Stimulated activated CD4-positive, alpha-beta T cell treated with anti-CD3 and anti-CD28 coated beads, Interleukin-1b, Interleukin-23, amount 100 ng/mL, for 1 hour (primary cell): ENCODE measurements at places on chromosomes 3 and 15.

- DNase-seq = no peak
These were observed 29.3 kb upstream of the INSYN1 start for GRCh38 chr15:73782344-73782959.

GRCh38 chr15:61253186-61253585 lies 24.1 kb upstream of the RORA start:
- no peak for DNase-seq

- no peak for DNase-seq
These were observed 82.0 kb downstream of the DPPA2 start for GRCh38 chr3:109234300-109234699.

- no peak for DNase-seq
These were observed 326.3 kb downstream of the UACA start for GRCh38 chr15:70437089-70437488.

DNA sequence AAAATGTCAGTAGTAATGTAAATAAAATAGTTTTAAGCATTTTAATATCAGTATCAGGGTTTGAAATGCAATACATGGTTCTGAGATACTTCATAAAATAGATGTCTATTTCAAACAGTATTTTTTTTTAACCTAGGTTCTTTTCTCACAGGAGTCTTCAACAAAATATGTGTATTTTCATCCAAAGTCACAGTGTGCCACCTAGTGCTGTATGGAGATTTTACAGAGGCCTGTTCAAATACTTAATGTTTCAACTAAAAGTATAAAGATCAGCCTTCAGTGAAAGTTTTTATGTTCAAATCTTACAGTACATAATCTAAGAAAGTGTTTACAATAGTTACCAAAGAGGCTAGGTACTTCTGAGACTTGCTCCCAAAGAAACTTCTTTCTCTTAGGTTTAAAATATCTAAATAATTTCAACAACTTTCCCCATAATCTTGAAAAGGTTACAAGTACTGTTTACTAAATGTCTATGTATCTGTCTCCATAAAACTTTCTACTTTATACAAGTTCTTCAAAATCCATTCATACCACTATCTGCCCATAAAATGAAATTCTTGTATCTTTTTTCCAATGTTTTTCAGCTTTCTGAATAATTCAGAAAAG lies 38.3 kb downstream of the SCAPER start:
- DNase-seq = no peak

DNA sequence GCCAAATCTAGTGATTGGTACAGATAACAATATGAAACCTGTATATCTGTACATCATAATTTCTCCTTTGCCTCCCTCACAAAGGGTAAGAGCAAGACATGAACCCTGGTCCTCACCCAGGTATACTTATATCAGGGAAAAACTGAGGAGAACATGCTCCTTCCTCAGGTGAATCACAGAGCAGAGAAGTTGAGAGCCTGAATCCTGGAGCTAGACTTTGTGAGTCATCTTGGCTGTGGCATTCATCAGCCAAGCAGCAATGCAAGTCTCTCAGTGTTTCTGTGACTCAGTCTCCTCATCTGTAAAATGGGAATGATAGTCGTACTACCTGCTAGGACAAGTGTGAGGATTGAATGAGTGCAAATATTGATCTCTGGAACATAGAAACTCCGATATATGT lies 165.7 kb upstream of the ADAMTS9 start:
- no peak for DNase-seq

- no peak for DNase-seq
These were observed 126.7 kb downstream of the FOXB1 start for GRCh38 chr15:60130821-60131220.

DNA sequence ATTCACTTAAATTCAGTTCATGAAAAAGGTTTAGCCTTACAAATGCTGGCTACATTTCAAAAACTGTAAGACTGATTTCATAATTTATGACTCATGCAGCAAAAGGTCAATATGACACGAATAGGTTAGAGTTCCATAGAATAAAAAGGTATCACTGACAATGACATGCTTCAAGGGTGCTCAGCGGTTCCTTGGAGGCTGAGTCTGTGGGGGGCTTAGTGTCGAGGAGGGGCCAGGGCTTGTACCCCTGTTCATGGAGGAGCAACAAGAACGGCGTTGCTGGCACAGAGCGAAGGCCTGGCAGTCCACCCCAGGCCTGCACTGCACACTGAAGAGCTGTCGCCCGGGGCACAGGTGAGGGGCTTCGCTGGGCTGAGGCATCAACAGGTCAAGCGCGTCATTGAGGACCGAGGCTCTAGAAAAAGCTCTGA lies 174.2 kb downstream of the NR1D2 start:
- no peak for DNase-seq

DNA sequence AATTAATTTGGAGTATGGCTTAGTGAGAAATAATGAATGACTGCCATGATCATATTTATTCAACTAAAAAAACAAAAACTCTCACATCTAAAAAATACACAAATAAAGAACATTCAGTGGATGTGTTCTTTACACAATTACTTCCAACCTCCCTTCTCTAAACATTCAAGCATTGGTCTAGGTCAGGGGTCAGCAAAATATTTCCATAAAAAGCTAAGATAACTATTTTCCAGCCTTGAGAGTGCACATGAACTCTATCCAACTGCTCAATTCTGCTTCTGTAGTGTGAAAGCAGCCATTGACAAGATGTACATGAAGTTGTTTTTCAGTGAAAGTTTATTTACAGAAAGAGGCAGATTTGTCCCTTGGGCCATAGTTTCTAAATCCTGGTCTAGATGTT lies 406.3 kb downstream of the MAGI1 start:
- DNase-seq = no peak

DNA sequence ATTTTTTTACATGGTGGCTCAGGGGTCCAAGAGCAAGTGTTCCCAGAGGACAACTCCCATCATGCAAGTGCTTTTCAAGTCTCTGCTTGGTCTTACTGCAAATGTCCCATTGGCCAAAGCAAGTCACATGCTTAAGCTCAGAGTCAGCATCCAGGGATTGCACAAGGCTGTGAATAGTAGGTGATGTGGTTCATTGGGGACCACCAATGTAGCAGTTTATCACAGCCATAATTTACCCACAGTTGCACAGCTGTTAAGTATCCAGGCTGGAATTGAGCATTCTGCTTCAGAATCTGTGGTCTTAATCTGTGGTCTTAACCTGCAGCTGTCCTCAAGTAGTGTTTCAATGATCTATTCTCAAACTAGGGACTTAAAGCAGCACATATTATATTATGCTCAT lies 71.4 kb upstream of the PLCL2 start:
- no peak for DNase-seq

- DNase-seq = no peak
These were observed 96.6 kb downstream of the EFL1 start for GRCh38 chr15:82165948-82166376.

- DNase-seq = no peak
These were observed 20.2 kb upstream of the DIPK2A start for GRCh38 chr3:143951351-143951971.

DNA sequence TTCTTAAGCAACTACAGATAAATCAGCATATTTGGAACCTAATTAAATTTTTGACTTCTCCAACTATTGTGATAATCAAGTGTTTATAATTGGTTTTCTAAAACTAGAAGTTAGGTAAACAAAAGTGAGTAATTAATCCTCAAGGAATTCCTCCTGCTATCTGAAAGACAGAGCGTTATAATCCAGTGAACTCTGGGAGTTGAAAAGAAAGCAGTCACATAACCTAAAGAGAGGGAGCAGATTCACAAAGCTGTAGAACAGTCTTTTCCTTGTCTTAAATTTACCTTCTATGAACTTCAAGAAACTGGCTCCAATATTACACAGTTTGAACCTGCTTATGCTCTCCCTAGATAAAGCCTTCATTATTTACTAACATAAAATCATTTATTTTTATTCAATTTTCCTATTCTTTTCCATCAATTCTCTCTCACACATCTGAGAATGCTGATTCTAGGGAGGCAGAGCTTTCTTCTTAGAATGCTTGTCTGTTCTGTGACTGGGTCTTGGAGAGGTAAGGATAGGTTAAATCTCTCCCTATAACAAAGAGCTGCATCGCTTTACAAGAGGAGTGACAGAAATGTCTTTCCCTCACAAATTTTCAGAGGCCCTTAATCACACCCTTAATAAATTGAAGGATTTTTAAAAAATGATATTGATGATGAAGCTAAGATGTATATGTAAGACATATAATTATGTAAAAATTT lies 132.8 kb downstream of the TUSC7 start:
- DNase-seq = no peak

- DNase-seq = no peak
These were observed 12.9 kb downstream of the SNAPC5 start for GRCh38 chr15:66484539-66485112.

DNA sequence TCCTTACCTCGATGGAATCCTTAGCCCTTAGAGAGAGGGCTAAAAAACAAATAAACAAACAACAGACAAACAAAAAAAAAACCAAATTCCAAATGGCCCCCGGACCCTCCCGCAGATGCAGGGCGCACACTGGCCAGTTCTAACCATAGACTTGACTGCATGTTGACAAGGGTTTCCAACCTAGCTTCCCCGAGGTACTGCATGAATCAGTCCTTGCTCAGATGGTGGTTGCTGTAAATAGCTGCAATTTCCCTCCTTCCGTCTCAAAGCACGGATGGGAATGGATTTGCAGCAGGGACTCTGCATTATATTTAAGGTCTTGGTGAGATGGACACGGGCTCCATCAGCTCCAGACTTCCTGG lies 162.8 kb downstream of the CD47 start:
- no peak for DNase-seq

DNA sequence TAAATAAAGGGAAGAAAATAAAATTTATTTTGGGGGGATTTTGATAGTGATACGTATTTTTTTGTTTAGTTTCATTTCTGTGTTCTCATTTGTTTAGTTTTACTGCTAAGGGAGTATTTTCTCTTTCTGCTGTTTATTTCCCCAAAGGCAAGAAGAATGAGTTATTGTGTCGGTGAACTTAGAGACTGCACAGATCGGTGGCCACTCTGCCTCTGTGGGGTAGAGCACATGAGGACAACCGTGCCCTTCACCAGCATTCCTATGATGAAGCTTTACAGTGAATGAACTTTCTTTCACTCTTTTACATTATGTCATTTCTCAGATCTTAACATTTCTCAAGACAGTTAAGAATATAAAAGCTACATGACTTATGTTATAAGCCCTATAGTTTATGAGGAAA lies 214.4 kb downstream of the OCA2 start:
- no peak for DNase-seq

- DNase-seq = no peak
These were observed 923 bp downstream of the SIAH2 start for GRCh38 chr3:150761831-150762661.

GRCh38 chr15:98904544-98904943 lies 103.0 kb downstream of the PGPEP1L start:
- no peak for DNase-seq

GRCh38 chr3:46888705-46889104 lies 11.2 kb downstream of the PTH1R start:
- no peak for DNase-seq

DNA sequence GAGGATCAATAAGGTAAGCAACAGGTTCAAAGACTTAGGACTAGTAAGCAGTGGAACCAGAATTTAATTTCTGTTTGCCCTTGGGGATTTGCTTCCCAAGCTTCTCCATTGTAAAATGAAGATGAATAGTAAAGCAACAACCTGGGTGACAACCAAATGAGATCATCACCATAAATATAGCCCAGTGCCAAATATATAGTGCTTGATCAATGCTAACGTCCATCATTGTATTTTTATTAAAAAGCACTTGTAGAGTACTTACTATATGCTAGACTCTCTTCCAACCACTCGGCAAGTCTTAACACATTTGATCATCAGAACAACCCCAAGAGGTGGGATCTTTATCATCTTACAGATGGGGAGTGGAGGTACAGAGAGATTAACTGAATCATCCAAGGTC lies 51.5 kb upstream of the NMNAT3 start:
- DNase-seq = no peak

DNA sequence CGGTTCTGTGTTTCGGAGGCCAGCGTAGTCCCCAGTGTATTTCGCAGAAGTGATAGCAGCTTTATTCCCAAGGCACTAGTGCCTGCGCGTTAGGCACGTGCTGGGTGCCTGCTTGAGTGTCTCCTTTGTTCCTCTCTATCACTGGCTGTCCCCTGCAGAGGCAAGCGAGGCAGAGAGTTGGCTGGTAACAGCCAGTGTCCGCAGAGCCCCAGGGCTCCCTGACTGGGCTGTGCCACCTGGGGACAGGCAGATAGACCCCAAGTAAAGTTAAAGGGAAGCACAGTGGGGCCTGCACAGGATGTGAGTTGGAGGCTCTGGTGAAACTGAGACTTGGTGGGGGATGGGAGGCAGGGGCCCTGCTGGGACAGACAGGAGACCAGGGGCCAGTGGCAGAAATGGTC lies 50.7 kb downstream of the APBA2 start:
- no peak for DNase-seq

DNA sequence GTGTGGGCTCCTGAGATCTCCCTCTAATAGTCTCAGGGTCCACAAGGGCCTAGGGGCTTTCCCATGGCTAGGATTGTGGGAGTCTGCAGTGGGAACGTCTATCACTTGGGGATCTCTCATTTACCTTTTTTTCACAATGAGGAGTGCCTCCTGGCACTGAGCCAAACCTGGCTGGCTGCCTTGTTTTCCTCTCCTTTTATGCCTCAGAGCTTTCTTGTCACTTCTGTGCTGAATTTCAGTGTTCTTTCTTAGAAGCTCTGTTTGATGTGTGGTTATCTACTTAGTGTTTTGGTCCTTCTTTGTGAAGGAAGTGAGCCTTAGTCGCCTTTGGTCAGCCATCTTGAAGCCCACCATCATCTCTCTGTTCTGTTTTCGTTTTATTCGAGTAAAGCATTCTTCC lies 33.9 kb downstream of the DOCK3 start:
- no peak for DNase-seq

- DNase-seq = no peak
These were observed 15.2 kb downstream of the MAGEF1 start for GRCh38 chr3:184696697-184697096.

DNA sequence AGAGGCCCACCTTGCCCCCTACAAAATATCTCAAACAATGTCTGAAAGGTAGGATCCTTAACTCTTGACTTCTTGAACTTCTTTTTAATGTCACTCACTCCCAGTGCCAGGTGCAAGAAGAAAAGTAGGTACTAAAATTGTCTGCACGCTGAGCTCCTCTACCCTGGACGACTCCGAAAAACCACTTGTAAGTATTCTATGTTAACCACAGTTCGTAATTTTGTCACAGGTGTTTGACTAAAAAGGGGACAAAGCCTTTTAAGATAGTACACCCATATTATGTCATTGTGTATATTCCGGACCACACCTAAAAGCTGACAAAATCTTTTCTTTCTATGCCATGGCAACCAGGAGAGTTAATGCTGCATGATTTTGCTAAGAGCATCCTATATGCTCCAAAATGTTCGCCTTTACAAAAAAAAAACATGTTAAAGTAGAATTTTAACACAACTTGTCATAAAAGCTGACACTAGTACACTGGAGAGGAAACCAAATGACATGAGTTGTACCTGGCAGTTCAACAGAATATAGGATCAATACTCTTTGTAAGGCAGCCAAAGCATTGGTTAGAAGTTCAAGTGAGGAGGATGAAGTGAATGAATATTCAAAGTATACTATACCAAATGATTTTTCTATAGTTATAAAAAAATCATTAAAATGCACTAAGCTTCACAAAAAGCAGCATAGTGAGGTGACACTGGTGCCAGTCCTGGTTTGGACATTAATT lies 210.5 kb downstream of the FOXP1 start:
- no peak for DNase-seq
